Stomach (tissue), 19 donors: ENCODE measurements at places on chromosomes 7 and 10. TPM values are rescaled to one million over a fixed set of nuclear protein-coding genes. Genes with fewer than 3 reads are reported as not detected.
A peak's percentile ranks its signal among the peaks of the same experiment; 100 is the strongest.

The POU6F2 gene
- total RNA-seq = 0.37 TPM

The PDZD7 gene
- total RNA-seq = not detected

The DMBT1 gene
- not detected for total RNA-seq

The OR6V1 gene
- total RNA-seq = not detected

The FAM237B gene
- not detected for total RNA-seq

- DNase-seq = no peak
These were observed 239.5 kb upstream of the PITRM1 start for GRCh38 chr10:3412071-3412582.

DNA sequence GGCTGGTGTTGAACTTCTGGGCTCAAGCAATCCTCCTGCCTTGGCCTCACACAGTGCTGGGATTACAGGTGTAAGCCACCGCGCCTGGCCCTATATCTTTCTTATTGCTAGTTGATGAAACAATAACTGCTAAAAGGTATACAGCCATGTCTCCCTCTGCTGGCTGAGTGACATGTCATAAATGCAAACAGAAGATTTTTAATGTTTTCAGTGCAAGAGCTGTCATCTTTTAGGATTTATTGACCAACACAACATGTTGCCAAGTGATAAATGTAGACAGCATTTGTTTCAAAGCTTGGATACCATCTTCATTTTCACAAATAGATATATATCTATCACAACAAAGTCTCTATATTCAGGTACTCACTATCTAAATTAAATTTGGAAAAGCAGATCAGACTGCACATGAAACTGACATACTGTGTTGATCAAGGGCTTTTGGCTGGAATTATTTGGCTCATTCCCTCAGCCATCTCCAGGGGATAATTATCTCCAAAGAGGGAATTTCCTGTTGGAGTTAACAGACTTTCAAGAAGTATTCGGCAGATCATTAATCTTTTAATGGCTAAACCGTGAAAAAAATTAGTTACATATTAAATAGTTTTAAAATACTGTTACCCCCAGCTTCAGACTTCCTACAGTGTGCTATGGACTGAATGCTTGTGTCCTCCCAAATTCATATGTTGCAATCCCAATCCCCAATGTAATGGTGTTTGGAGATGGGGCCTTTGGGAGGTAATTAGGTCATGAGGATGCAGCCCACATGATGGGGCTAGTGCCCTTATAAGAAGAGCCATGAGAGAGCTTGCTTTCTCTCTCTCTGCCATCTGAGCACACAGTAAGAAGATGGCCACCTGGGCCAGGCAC is 41.3 kb upstream of the SRPK2 start:
- DNase-seq = peak; percentile 77

The SFTPA1 gene
- total RNA-seq = 1.2 TPM

DNA sequence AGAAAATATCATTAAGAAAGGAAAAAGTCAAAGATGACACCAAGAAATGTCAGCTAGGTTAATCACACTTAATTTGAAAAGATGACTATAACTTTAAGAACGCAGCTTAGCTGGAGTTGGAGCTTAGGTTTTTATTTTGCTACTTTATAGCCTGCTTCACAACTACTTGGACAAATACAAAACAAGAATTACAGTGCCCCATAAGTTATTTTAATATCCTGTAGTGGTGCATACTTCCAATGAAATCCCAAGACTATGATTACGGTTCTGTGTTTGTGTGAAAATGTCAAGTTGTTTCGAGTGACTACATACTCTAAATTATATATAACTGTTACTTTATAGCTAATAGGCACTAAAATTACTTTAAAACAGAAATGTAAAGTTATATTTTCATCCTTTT is 244.6 kb upstream of the MGMT start:
- DNase-seq = no peak

The GJC3 gene
- not detected for total RNA-seq

The FAM25A gene
- not detected for total RNA-seq

The CPVL gene
- 24.3 TPM for total RNA-seq

DNA sequence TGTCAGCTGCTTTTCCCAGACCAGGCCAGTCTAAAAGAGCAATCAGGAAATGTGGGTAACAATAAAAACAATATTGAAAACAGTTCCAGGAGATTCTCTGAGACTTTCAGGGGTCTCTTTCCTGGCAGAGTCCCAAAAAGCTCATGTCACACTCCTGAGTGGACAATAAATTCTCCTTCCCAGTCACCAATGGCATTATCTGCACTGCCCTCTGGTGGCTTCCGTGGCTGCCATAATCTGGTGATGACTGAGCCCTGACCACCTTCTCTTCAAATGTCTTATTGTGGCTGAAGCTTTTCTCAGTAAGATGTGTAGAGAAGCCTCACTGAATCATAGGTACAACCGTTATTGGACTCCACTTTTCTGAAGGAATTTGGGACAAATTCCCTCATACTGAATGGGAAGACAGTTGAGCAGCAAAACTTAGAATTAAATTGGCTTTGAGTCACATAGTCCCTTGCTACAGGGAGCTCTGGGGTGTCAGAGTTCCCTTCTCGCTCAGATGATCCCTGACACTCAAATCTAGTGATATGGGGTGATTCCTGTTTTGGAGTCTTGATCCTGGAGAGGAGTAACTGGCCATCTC is 24.4 kb upstream of the ASAH2 start:
- DNase-seq = peak; percentile 63

The HOXA9 gene
- not detected for total RNA-seq
